H1 (cell line): ENCODE measurements at places on chromosomes 12 and 14. TPM values are rescaled to one million over a fixed set of nuclear protein-coding genes. Genes with fewer than 3 reads are reported as not detected.

GRCh38 chr14:90091393-90091792, 29.6 kb downstream of the KCNK13 start:
- no peak overlapping the region for H3K27ac ChIP-seq
- DNase-seq = no peak
- no peaks in the 10 kb centered on the region for H3K27me3 ChIP-seq
- no peak overlapping the region for H3K4me3 ChIP-seq
- H3K4me1 ChIP-seq = no peaks in the 10 kb centered on the region; the same call in 1 of the 2 replicates

- DNase-seq = peak; percentile 51
- no peak overlapping the region for H3K27ac ChIP-seq
- H3K4me1 ChIP-seq = peaks cover 11% of the 10 kb centered on the region
- H3K4me3 ChIP-seq = no peak overlapping the region
- H3K27me3 ChIP-seq = peaks cover 3% of the 10 kb centered on the region; the same call in 1 of the 2 replicates
Measured at GRCh38 chr14:90760591-90761316, 55.5 kb downstream of the TTC7B start.

DNA sequence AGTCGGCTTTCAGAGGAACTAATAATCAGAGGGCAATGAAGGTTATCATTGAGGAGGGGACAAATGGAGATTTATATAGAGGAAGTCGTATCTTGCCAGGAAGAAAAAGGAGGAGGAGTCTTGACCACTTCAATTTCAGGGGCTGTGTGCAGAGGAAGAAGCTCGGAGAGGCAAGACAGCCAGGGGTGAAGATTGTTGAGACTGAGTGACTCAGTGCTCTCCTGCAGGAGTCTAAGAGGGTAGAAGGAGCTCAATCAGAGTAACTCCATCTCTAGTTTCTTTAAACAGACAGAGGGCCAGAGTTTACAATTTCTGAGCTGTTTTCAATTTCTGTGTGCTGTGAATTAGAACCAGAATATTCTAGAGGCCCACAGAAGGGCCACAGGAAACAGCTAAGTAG, 439.3 kb upstream of the PRICKLE1 start:
- H3K36me3 ChIP-seq = no peaks in the 10 kb centered on the region
- no peaks in the 10 kb centered on the region for H3K27me3 ChIP-seq
- DNase-seq = no peak
- no peak overlapping the region for H3K27ac ChIP-seq

GRCh38 chr12:41536813-41537490, 348.8 kb downstream of the PDZRN4 start:
- DNase-seq = no peak
- peaks cover 2% of the 10 kb centered on the region for H3K27me3 ChIP-seq
- H3K4me1 ChIP-seq = no peaks in the 10 kb centered on the region
- H3K36me3 ChIP-seq = no peaks in the 10 kb centered on the region

DIO2 gene
- total RNA-seq = 0.23 and 0.65 TPM in 2 replicates

TMEM179 gene
- 2.9 TPM in 2 replicates for total RNA-seq

MYRFL gene
- 1.4 and 2.0 TPM in 2 replicates for total RNA-seq

DNA sequence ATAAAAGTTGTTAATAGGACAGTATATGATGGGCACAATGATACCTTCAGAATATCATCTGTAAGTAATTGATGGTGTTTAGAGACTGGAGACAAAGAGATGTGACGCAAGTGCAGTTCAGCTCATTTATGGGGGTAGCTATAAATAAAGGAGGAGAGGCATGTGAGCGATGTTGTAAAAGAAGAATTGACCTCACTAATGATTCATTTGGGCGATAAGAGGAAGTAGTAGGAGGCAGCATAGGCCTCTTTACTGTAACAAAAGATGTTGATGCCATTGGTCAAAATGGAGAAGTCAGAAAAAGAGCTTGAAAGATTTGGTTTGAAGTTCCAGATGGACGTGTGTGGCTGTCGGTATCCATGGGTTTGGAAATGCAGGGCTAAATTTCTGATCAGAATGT, 70.0 kb downstream of the FLRT2 start:
- no peak for DNase-seq
- H3K4me1 ChIP-seq = no peaks in the 10 kb centered on the region
- H3K4me3 ChIP-seq = no peak overlapping the region
- H3K36me3 ChIP-seq = no peaks in the 10 kb centered on the region

GRCh38 chr12:104568935-104569334, 112.2 kb downstream of the CHST11 start:
- H3K27ac ChIP-seq = no peak overlapping the region
- no peak overlapping the region for H3K4me3 ChIP-seq
- no peaks in the 10 kb centered on the region for H3K36me3 ChIP-seq
- no peak for DNase-seq
- no peaks in the 10 kb centered on the region for H3K27me3 ChIP-seq
- H3K4me1 ChIP-seq = no peaks in the 10 kb centered on the region

GRCh38 chr12:105455261-105455660, 124.8 kb downstream of the C12orf75 start:
- H3K27me3 ChIP-seq = no peaks in the 10 kb centered on the region
- no peak overlapping the region for H3K27ac ChIP-seq
- H3K4me3 ChIP-seq = no peak overlapping the region
- no peaks in the 10 kb centered on the region for H3K36me3 ChIP-seq

DNA sequence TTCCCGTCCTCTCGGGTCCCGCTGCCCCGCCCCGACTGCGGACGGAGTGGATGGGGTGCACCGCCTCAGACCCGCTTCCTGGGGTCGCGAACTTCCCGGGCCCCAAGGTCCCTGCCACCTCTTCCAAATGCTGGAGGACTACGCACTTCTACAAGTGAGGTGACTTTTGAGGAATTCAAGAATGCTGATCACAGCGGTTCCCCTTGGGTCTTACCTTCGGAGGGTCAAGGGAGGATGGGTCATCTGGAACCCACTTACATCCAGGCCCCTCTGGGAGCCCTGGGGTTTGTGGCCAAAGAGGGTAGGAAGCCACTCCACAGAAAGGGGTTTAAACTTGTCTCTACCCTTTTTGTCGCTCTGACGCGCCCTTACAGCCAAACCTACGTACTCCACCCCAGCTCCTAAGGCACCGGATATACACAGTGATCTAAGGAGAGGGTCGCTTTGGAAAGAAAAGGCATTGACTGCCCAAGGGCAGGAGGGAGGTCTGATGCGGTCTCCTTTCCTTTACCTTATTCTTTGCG, 532 bp upstream of the PRKD1 start:
- no peak overlapping the region for H3K27ac ChIP-seq
- H3K36me3 ChIP-seq = no peaks in the 10 kb centered on the region
- H3K4me1 ChIP-seq = peaks cover 15% of the 10 kb centered on the region
- DNase-seq = no peak

- no peaks in the 10 kb centered on the region for H3K4me1 ChIP-seq
- DNase-seq = no peak
- H3K36me3 ChIP-seq = no peaks in the 10 kb centered on the region
Measured at GRCh38 chr12:99695050-99695449, 47.5 kb downstream of the GARIN6 start.
